Lung (tissue), 17 donors: ENCODE measurements at places on chromosomes 5 and 9. TPM values are rescaled to one million over a fixed set of nuclear protein-coding genes. Genes with fewer than 3 reads are reported as not detected.

CTNND2 gene
- total RNA-seq: 1.1 TPM

EDIL3 gene
- total RNA-seq: 12.6 TPM

SEC24A gene
- 17.9 TPM for total RNA-seq

IL17B gene
- 0.34 TPM for total RNA-seq

ABCA2 gene
- total RNA-seq: 13.4 TPM

HAPLN1 gene
- total RNA-seq: 0.03 TPM

AMBP gene
- total RNA-seq: 3.7 TPM

CCDC183 gene
- 1.6 TPM for total RNA-seq

PCDHGA6 gene
- 8.5 TPM for total RNA-seq

TRPM3 gene
- total RNA-seq: 1.4 TPM

IFNA13 gene
- not detected for total RNA-seq

LCN12 gene
- 6.3 TPM for total RNA-seq
